CD4-positive, alpha-beta T cell treated with Interleukin-4 for 1 hour (primary cell): ENCODE measurements at places on chromosomes 11 and 22.

DNA sequence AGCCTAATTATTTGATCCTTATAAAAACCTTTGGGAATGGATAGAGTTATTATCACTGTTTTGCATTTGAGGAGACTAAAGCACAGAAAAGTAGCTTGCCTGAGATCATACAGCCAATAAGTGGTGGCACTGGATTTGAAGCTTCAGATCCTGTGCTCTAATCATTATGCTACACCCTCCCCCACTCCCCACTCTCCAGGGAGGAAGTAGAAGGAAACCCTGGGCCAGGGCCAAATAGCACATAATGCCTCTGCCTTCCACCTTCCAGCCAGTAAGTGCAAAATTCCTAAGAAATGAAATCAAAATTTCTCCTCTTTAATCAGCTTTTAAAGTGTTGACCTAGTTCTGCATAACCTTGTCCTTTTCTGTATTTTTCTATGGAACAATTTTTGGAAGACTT is 61.6 kb downstream of the SIK2 start:
- DNase-seq: no peak

DNA sequence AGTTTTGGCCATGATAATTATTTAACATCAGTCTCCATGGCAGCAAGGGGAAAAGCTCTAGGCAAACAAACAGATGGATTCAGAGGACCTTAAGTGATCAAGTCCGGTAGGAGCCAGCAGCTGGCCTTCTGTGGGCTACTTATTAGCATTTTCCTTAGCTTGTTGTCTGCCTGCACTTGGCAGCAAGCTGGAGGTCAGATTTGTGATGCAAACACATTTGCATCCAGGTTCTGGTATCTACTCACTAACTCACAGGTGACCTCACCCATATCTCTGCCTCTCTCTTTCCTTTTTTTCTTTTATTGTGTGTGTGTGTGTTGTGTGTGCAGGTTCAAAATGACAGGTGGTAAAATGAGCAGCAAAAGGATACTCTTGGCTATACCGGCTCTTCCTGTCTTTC is 32.3 kb downstream of the ARHGAP42 start:
- DNase-seq: no peak

- no peak for DNase-seq
Measured at GRCh38 chr11:109858152-109858551, 235.0 kb upstream of the ZC3H12C start.

GRCh38 chr22:17116572-17117330 is 4.4 kb downstream of the TMEM121B start:
- DNase-seq: no peak

DNA sequence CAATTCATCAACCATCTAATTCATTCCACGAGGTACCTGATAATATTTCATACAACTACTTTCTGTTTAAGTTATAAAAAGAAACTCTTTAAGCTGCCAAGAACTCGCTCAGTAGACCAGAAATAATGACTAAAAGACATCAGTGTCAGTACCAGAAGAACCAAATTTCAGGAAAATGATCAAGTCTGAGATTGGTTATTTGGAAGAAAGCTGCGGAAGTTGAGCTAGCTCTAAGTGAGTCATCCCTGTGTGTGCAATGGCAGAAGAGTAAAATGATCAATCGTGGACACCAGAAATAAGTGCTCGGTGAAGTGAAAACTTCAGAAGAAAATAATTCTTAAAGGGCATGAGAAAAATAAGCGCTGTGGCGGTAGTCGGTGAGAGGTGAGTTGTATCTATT is 933.2 kb upstream of the CHORDC1 start:
- DNase-seq: no peak

- DNase-seq: no peak
Measured at GRCh38 chr11:19430346-19430745, 189.6 kb upstream of the E2F8 start.

DNA sequence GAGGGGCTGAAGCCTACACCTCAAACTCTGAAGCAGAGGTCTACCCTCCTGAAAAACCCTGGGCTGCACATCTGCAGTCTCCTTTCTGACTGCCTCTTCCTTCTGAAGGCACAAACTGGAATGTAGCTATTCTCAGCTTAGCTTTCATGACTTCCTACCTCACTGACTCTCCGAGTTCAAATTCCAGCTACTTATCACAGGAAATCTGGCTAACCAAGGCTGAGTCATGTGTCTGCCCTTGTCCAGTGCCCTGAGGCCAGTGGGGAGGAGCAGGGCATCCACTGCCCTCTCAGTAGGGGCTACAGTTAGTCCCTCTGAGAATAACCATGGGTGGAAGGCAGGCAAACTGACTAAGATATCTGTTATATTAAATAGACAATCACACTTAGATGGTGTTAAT is 29.2 kb downstream of the PDGFD start:
- DNase-seq: no peak

DNA sequence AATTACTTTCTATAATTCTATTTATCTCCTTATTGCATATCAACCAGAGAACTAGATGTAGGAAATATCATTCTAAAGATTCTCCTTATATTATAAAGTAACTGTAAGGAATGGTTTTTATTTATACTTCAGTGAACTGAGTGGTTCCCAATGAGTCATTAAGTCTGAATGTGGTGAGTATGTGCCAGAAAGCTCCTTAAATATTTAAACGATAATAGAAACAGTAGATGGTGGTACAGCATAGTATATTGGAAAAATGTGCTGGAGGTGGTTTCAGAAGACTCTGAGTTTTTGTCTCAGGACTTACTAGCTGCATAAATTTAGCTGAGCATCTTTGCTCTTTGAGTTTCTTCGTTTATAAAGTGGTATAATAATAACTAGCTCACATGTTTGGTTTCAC is 653.5 kb downstream of the FAM181B start:
- DNase-seq: no peak

- DNase-seq: no peak
Measured at GRCh38 chr22:28997342-28997741, 64.3 kb downstream of the C22orf31 start.

GRCh38 chr11:65424205-65425104 is 1.9 kb downstream of the NEAT1 start:
- peak; percentile 62 for DNase-seq

- DNase-seq: peak; percentile 27
Measured at GRCh38 chr11:61747192-61747966, 5.1 kb upstream of the MYRF start.
